Peyer's patch (tissue), 4 donors: ENCODE measurements at places on chromosomes 4 and X.

DNA sequence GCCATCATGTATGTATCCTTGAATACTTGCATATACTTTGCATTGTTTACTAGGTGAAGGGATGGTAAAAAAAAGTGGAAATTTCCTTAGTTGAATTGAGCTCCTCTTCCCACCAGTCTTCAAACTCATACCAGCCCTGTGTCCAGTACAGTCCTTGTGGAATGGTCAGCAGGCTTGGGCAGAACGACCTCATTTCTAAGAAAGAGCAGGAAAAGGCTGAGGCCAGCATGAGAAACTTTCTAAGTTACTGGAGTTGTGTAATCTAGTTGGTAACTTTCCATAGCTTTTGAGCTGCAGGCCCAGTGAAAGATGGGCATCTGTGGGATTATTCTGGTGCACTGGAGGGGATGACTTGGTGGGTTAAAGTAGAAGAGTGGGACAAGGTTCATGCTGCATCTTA is 87.6 kb downstream of the DCUN1D4 start:
- no peaks in the 10 kb centered on the region for H3K36me3 ChIP-seq
- H3K27ac ChIP-seq: no peak overlapping the region
- no peak overlapping the region for H3K4me3 ChIP-seq
- no peaks in the 10 kb centered on the region for H3K27me3 ChIP-seq

GRCh38 chrX:132603700-132604286 is 115.0 kb upstream of the MBNL3 start:
- no peaks in the 10 kb centered on the region for H3K4me1 ChIP-seq
- no peak for DNase-seq
- no peak overlapping the region for H3K27ac ChIP-seq
- H3K27me3 ChIP-seq: no peaks in the 10 kb centered on the region
- H3K4me3 ChIP-seq: no peak overlapping the region

DNA sequence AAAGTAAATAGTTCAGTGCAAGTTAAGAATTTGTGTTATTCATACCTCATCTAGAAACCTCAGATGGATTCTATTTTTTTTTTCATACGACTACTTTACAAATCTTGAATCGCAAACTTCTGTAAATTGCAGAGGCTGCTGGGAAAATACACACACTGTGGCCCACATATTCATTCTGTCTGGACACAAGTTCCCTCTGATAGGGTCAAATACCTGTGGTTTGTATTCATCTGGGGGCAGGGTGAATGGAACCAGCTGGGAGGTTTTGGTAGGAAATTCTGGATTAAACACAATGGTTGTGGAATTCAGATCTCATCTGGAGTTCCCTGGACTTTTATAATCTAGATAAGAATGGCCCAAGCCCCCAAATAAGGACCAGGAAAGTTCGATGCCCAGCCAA is 56.2 kb downstream of the SPATA18 start:
- DNase-seq: no peak
- no peak overlapping the region for H3K4me3 ChIP-seq
- H3K36me3 ChIP-seq: no peaks in the 10 kb centered on the region
- no peaks in the 10 kb centered on the region for H3K27me3 ChIP-seq
- no peaks in the 10 kb centered on the region for H3K4me1 ChIP-seq

DNA sequence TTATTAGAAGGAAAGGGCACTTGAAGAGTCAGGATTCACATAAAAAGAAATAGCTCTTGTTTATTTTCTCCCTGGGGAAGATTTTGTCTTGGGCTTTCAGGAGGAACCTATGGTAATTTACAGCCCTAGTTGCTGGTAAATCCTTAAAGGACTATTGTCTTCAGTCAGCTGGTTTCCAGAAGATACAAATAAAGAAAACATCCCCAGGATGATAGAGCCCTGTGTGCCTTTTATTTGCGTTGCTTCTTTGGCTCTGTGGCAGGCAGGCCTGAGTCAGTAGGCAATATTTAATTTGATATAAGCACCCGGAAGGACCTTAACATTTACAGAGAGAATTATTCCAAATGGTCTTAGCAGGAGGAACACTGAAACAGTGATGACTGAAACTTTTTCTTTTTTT is 131.0 kb upstream of the SLC34A2 start:
- H3K27me3 ChIP-seq: no peaks in the 10 kb centered on the region
- H3K4me1 ChIP-seq: no peaks in the 10 kb centered on the region
- H3K36me3 ChIP-seq: no peaks in the 10 kb centered on the region
- H3K4me3 ChIP-seq: no peak overlapping the region
- no peak for DNase-seq
- no peak overlapping the region for H3K27ac ChIP-seq
